ENCODE measurements at places on chromosomes 11 and 22.

DNA sequence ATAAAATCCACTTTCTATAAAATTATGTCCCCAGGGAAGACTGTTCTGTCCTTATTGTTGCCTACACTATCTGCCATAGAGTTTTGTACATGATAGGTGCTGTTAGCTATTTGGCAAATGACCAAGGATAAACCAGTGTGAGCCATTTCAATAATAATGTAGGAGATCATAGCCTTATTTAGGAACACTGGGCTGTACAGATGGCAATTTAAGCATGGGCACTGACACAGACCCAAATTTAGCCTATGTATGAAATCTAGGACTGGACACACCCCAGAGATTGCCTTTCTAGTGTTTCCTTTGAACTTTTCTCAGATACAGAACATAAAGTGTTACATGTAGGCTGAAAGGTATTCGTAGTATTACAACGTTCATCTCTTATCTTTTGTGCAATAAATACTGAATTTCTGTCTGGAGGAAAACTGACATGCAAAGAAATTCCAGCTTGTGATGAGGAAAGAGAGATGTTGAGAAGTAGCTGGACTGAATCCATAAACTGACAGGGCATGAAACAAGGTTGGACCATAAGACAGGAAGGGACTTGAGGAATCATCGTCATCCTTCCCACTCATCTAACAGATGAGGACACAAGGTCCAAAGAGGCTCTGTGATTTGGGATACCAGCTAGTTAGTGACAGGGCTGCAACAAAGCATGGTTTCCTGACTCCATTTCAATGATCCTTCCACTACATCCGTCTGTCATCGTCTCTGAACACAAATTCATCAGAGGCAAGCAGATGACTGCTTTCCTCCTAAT lies 60.3 kb downstream of the TMPRSS5 start:
- no peak for DNase-seq

GRCh38 chr11:56932572-56933220 lies 56.0 kb upstream of the OR5AK2 start:
- peak; percentile 25 for DNase-seq

GRCh38 chr11:21614961-21615360 lies 577.9 kb upstream of the ANO5 start:
- DNase-seq, result no peak

GRCh38 chr11:44968510-44968909 lies 17.8 kb upstream of the TP53I11 start:
- DNase-seq, result no peak

DNA sequence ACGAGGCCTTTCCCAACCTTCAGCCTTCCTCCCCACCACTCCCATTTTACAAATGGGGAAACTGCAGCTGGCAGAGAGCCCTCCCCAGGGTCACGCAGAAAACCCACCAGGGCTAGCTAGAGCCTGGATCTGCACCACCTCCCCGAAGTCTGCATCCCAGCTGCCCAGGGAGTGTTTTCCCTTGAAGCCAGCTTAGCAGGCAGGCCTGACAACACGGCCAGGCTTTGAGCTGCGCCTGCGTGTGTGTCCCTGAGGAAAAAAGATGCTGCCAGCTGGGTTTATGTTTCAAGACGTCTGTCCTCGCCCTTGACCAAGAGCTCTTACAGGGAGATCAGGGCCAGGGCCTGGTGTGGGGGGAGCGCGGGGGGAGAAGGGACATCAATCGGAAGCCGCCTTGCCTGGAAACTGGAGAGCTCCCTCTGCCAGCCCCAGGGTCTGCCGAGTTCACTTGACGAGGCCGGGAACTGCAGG lies 20.3 kb downstream of the WNT11 start:
- no peak for DNase-seq

- DNase-seq, result no peak
Observed at GRCh38 chr22:21765909-21766529, 30.4 kb upstream of the YPEL1 start.

DNA sequence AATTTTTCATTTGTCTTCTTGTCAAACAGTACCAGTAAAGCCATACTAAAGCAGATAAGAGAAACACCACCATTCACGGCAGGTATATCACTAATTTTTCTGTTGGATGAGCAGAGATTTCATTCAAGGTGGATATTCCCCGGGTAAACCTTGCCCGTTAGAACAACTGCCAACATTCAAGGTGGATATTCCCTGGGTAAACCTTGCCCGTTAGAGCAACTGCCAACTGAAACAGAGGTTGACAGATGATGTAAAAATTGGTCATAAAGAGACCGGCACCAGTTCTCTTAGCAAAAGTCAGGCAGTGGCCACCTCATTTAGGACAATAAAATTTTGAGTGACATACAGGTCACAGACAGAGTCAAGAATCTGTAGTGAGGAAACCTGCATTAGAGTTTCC lies 423.4 kb upstream of the SYN3 start:
- DNase-seq, result no peak

DNA sequence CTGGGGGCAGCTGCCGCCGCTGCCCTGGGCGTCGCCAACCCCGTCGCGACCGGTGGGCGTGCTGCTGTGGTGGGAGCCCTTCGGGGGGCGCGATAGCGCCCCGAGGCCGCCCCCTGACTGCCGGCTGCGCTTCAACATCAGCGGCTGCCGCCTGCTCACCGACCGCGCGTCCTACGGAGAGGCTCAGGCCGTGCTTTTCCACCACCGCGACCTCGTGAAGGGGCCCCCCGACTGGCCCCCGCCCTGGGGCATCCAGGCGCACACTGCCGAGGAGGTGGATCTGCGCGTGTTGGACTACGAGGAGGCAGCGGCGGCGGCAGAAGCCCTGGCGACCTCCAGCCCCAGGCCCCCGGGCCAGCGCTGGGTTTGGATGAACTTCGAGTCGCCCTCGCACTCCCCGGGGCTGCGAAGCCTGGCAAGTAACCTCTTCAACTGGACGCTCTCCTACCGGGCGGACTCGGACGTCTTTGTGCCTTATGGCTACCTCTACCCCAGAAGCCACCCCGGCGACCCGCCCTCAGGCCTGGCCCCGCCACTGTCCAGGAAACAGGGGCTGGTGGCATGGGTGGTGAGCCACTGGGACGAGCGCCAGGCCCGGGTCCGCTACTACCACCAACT lies 1.0 kb downstream of the FUT4 start:
- DNase-seq, result peak; percentile 28

GRCh38 chr11:2831781-2832532 lies 53.6 kb downstream of the CDKN1C start:
- DNase-seq, result no peak

GRCh38 chr22:17057959-17058814 lies 26.6 kb upstream of the IL17RA start:
- DNase-seq, result peak; percentile 89

DNA sequence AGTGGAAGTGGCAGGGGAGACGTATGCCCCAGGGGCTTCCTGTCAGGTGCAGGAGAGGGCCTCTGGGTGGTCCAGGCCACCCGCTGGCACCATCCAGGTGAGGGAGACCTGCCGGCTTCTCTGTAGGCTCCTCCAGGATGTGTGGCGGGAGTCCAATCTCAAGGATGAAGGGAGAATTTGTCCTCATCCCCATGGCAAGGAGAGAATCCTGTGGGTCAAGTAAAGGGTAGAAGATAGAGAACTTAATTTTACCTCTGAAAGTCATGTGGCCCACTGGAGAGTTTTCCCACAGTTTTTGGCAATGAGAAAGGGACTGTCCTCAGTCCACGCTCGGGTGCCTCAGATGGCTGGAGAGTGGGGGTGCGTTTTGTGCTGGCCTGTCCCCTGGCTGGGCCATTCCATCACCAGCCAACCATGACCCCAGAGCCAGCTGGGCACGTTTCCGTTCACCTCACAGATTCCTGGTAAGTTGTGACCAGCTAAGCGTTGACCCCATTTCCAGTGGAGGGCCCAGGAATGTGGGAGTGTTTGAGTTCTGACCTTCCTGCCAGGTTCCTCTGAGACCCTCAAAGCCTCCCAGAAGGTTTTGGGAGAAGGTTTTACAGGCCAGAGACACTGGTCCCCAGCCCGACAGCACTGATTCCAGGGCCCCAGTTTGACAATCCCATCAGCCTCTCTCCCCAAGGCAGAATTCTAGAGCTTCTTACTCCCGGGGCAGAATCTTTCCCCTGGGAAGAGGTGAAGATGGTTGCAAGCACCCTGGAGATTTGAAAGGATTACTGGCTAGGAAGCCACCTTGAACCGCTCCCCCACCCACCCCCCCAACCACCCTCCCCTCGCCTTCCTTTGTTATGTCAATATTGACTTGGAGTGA lies 2.6 kb downstream of the OVOL1 start:
- DNase-seq, result no peak

DNA sequence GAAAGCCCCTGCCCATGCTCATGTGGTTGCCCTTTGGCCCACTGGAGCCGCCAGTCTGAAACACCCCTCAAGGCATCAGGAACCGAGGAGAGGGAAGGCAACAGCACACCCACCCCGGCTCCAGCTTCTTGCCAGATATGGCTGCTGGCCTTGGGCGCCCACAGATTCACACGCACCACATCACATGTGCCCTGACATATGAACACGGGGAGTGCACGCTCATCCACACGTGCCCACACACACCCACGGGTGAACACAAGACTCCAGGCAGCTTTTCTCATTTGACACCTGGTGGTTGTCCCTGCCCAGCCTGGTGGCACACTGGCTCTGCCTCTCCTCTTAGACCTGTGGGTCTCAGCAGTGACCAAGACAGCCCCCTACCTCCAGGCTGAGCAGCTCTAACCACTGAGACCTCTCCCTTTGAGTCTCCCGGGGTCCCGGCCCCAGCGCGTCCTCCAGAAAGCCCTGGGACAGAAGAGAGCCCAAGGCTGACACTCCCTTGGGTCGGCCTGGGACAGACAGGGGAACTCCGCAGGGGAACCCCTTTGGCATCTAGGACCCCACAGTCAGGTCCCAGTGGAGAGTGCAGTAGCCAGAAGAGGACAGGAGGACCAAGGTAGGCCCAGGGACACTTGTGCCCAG lies 2.7 kb upstream of the MAPK12 start:
- no peak for DNase-seq

- no peak for DNase-seq
Observed at GRCh38 chr22:44098021-44098739, 74.1 kb downstream of the PARVB start.

- no peak for DNase-seq
Observed at GRCh38 chr22:46165977-46166376, 15.7 kb downstream of the PPARA start.

DNA sequence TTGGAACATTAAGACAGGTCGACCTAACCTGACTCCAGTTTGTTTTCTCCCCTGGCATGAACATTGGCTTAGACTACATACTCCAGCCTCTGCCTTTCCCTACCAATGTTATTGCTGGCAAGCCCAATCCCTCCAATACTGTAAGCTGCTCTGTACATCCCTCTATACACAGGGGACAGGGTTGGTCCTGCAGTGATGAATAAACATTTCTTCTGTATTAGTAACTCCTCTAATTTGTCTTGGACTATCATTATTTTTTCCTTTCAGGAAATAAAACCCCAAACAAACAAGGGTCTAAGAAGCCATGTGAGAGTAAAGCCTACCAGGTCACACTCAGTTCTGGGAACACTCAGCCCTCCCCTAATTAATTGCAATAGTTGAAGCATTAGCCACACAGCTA lies 35.1 kb upstream of the FJX1 start:
- DNase-seq, result no peak

- DNase-seq, result no peak
Observed at GRCh38 chr11:67664696-67665540, 9.5 kb downstream of the ALDH3B2 start.

DNA sequence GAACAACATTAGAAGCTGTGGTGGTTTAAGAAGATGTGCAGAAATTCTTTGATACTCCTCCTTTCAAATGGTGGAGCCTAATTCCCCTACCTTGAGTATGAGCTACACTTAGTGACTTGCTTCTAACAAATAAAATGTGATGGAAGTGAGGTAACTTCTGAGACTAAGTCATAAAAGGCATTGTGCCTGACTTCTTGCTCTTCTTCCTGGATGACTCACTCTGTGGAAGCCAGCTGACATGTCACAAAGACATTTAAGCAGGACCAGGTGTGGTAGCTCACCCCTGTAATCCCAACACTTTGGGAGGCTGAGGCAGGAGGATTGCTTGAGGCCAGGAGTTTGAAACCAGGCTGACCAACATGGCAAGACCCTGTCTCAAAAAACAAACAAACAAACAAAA lies 3.9 kb upstream of the PLA2G3 start:
- peak; percentile 38 for DNase-seq

GRCh38 chr11:120004723-120005122 lies 133.2 kb downstream of the TRIM29 start:
- DNase-seq, result no peak

GRCh38 chr11:84211896-84212295 lies 925.7 kb upstream of the CCDC90B start:
- no peak for DNase-seq

DNA sequence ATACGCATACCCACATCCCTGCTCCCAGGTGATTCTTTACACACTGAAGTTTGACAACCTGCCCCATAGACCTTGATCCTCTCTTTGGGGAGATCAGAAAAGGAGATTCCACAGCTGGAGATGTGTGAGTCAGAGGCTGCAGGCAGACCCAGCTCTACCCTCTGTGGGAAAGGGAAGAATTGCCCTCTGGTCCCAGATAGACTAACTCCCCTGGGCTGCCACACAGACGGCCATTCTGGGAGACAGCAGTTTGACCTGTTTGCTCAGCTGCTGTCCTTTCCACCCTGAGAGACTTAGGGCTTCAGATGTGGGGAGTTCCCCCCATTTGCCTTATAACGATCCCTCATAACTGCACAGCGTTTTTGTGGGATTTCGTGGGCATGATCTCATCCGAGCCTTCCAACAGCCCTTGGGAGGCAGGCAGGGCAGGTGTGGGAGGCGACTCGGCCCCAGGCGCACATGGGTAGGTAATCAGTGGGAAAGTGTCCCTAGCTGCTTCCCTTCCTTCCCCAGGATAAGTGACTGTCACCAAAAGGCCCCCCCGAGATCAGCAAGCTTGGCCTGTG lies 14.1 kb downstream of the FAM83F start:
- no peak for DNase-seq
